Ureter (tissue), 1 donor: ENCODE measurements at places on chromosomes 12 and 14. TPM values are rescaled to one million over a fixed set of nuclear protein-coding genes. Genes with fewer than 3 reads are reported as not detected.

DNA sequence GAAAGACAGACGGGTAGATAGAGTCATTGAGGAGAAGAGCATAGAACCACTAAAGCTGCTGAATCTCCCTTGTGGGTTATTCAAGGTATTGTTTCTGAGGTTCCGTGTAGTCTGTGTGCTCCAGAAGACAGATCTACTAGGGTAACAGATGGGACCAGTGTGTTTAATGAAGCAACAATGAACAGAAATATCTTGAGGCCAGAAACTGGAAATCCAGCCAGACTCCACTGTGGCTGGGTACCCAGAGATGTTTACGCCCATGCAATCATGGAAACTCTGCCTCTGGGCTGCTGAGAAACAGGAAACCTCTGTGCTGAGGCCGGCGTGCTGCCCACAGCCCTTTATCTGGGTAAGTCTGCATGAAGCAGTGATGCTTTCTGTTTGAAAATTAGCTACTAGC lies 8.3 kb downstream of the PROX2 start:
- no peak for DNase-seq

- DNase-seq: no peak
Measured at GRCh38 chr14:90460136-90460535, 63.3 kb downstream of the CALM1 start.

- no peak for DNase-seq
Measured at GRCh38 chr12:27852742-27853141, 72.7 kb upstream of the MANSC4 start.

GRCh38 chr14:32382704-32383103 lies 53.6 kb downstream of the AKAP6 start:
- no peak for DNase-seq

The ISCA2 gene
- total RNA-seq: 25.6 TPM
